ENCODE measurements at places on chromosomes 6 and 20. TPM values are rescaled to one million over a fixed set of nuclear protein-coding genes. Genes with fewer than 3 reads are reported as not detected.

DUSP22 gene
- total RNA-seq, result 22.0 TPM

RUNX2 gene
- total RNA-seq, result 12.7 TPM

RFX6 gene
- total RNA-seq, result not detected

MAS1 gene
- not detected for total RNA-seq

MYLK4 gene
- total RNA-seq, result 0.10 TPM

ZNF311 gene
- 0.80 TPM for total RNA-seq

WFDC5 gene
- total RNA-seq, result not detected

SOX4 gene
- total RNA-seq, result 1.5 TPM

MATN4 gene
- total RNA-seq, result 2.1 TPM

RPS6KA2 gene
- 2.0 TPM for total RNA-seq

FAM83C gene
- not detected for total RNA-seq

TXLNB gene
- total RNA-seq, result not detected

DEF6 gene
- total RNA-seq, result 125 TPM

DNMT3B gene
- 0.93 TPM for total RNA-seq

FLRT3 gene
- total RNA-seq, result not detected

SLC52A3 gene
- not detected for total RNA-seq

BPI gene
- not detected for total RNA-seq

DCDC2 gene
- not detected for total RNA-seq

CCN6 gene
- 0.17 TPM for total RNA-seq

EEF1A2 gene
- total RNA-seq, result 0.80 TPM

COL9A3 gene
- total RNA-seq, result not detected

OOEP gene
- total RNA-seq, result not detected

BPIFB2 gene
- total RNA-seq, result not detected

PRDM13 gene
- not detected for total RNA-seq

LY6G5B gene
- total RNA-seq, result 29.5 TPM

LRRN4 gene
- total RNA-seq, result not detected

GPR63 gene
- total RNA-seq, result 3.2 TPM

HLA-DMA gene
- 14.1 TPM for total RNA-seq

ARHGAP40 gene
- not detected for total RNA-seq

TRIM15 gene
- 0.59 TPM for total RNA-seq

PDYN gene
- not detected for total RNA-seq

IL17F gene
- total RNA-seq, result not detected

ELOVL2 gene
- not detected for total RNA-seq

RNF182 gene
- not detected for total RNA-seq

TRPC4AP gene
- total RNA-seq, result 53.9 TPM

TREM1 gene
- not detected for total RNA-seq

EFCAB8 gene
- total RNA-seq, result 0.39 TPM

LAMA4 gene
- not detected for total RNA-seq

DSP gene
- total RNA-seq, result not detected

BANF2 gene
- not detected for total RNA-seq

NCOA5 gene
- total RNA-seq, result 30.4 TPM

MRAP2 gene
- not detected for total RNA-seq

SAPCD1 gene
- 16.7 TPM for total RNA-seq

NNAT gene
- 0.29 TPM for total RNA-seq

MUC22 gene
- not detected for total RNA-seq

MYT1 gene
- total RNA-seq, result not detected

TRIM31 gene
- total RNA-seq, result not detected

WFDC2 gene
- total RNA-seq, result not detected

MEP1A gene
- not detected for total RNA-seq

C4B gene
- total RNA-seq, result 4.7 TPM

CCM2L gene
- not detected for total RNA-seq

SIRPB1 gene
- 1.6 TPM for total RNA-seq

DEFB115 gene
- total RNA-seq, result not detected

GLP1R gene
- total RNA-seq, result not detected

ARFGEF3 gene
- 0.22 TPM for total RNA-seq

ZSCAN26 gene
- total RNA-seq, result 5.4 TPM

CDH4 gene
- not detected for total RNA-seq

GJE1 gene
- total RNA-seq, result not detected

BPIFB4 gene
- total RNA-seq, result not detected

GATA5 gene
- total RNA-seq, result not detected

Measured in activated T-helper 1 cell treated with anti-CD3 and anti-CD28 coated beads, Interleukin-12 subunit alpha, Interleukin-12 subunit beta, Interleukin-2, Interleukin-4 antibody, amounts not matched to agents 30 ng/mL and 10 ng/mL and 1 ng/mL, durations not matched to agents 14 hours and 24 hours and 36 hours (primary cell).